ENCODE measurements at places on chromosomes 12 and 14.

DNA sequence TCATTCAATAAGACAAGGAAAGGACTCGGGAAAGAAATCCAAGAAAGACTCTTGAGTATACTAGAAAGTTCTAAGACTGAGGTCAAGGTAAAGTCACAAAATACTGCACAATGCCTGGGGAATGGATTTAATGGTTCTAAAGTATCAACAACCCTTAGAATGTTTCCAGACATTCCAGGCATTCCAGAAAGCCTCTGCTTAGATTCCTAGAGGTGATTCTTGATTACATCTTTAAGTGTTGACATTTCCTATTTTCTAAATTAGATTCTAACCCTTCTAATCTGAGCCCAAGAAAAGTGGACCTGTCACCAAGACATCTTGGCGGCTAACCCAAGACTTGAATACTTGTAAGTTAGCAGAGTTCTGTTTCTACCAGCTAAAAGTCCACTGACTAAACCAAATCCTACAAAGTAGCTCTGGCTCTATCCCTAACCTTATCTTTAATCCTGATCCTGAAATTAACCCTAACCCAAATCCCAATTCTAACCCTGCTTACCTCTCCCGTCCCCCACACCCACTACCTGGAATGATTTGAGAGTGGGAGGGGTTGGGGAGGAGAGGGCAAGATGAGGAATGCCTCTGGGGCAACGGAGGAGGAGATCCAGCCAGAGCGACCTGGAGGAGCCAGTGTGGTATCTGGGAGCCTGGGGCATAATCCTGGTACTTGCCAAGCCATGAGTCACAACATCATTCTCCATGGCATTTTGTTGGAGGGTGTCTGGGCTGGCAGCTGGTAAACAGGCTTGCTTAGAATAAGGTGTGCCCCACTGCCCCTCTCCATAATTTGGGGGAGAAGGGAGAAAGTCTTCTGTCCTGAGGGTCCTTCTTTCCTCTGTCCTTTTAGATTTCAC, 93.4 kb upstream of the HOXC13 start:
- no peak for DNase-seq

GRCh38 chr14:26175658-26176057, 422.2 kb downstream of the NOVA1 start:
- no peak for DNase-seq

GRCh38 chr14:71665157-71665556, 267.1 kb upstream of the RGS6 start:
- DNase-seq = no peak

- no peak for DNase-seq
Measured at GRCh38 chr12:131494216-131494615, 216.7 kb upstream of the SFSWAP start.

- DNase-seq = no peak
Measured at GRCh38 chr12:23767834-23768233, 181.6 kb downstream of the SOX5 start.

GRCh38 chr12:12628013-12628412, 16.3 kb downstream of the CREBL2 start:
- DNase-seq = no peak

- DNase-seq = no peak
Measured at GRCh38 chr12:3453990-3454680, 36.9 kb upstream of the PRMT8 start.

DNA sequence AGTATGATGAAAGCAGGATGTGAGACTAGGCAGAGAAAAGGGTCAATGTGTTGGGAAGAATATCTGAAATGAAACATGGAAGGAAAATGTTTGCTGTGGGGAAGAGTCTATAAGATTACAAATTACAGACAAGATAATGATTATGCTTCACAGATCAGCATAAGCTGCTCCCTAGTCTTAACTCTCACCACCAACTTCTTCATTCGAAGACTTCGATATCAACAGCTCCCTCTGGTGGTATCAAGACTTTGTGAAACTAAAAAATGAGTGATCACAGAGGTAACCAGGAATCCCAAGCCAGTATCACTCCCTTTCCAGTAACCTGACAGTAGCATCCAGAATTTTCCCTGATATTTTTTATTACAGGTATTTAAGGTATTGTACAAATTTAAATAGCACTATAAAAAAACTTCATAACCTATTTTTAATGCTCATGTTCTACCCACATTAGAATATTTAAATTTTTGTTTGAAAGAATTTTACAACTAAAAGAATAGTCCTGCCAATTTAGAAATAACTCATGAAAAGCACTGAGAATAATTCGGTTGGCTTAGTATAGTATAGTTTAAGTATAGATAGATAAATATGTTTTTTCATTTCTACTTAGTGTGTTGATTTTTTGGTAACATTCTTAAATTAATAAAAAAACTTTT, 84.4 kb downstream of the C2CD5 start:
- DNase-seq = no peak

DNA sequence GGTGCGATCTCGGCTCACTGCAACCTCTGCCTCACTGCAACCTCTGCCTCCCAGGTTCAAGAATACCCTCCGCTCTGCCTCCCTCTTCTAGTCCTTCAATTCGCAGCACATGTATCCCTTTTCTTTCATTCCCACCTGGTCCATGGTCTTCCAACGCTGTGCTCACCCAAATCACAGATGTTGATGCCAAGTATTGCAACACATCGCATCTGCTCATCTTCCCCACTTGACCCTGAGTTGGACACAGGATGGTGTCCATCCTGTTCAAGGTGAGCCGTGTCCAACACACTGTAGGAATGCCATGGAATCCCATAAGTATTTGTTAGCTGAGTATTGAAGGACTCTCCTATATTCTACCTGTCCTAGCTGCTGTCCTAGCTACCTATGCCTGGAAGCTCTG, 50.6 kb upstream of the ETV6 start:
- no peak for DNase-seq

GRCh38 chr12:124861898-124862676, 1.6 kb downstream of the SCARB1 start:
- no peak for DNase-seq

DNA sequence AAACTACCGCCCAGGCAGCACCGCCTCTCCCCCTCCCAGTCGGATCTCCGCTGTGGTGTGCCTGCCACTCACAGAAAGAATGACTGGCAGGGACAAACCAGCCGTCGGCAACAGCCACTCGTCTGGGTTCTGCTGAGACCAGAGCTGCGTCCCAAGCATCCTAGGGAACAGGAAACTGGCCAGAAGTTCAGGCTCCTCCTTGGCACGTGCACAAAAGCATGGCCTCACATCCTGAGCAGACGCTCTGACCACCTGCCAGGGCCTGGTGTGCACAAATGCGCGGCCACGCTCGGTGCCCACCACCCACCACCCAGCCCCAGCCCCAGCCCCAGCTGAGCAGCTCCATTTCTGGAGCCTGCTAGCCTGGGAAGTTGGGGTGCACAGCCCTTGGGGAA, 214.8 kb downstream of the DPF3 start:
- no peak for DNase-seq

DNA sequence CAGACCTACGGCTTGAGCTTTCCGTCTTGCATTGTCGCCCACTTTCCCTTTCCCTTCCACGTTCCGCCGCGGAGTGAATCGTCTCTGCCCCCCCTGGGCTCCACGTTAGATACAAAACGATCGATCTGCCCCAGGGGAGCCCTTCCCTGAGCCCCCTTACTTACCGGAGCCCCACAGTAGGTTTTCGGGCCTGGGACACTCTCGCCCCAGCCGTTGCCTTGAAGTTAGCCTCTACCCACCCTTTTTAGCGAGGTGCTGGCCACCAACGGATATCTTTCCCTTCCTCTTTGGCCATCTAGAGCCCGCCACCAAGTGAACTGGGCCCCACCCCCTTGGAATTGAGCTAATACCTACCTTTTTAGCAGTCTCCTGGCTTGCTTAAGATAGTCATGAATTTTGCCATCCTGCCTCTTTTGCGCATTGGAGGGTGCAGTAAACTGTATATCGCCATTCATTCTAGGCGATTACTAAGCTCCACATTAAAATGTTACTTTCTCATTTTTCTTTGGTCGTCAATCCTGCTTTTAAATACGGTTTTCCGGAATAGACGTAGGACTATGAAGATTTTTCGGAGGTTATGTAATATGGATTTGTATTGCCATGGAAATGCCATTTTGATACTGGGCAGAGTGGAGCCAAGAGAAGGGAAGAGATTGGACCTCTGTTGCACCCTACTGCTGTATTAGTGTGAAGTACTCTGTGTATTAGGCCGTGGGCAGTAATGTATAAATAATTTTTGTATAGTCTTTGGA, 764 bp downstream of the RBM25 start:
- peak; percentile 92 for DNase-seq

- DNase-seq = no peak
Measured at GRCh38 chr14:95382747-95383146, 63.0 kb upstream of the CLMN start.

DNA sequence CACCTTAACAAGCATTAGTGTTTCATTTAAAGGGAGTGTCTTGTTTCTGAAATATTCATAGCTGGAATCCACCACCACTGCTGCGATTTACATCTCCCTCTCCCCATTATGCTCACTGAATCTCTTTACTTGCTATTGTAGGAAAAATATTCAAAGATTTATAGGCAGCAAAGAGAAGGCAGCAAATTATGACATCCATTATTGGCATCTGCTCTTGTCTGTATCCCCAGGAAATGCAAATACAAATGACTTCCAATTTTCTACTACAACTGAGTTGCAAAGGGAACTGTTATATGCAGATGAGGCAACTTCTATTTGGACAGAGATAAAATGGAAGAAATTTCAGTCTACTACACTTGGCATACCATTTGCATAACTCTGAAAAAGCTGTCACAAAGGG, 88.4 kb upstream of the PRKD1 start:
- no peak for DNase-seq

- no peak for DNase-seq
Measured at GRCh38 chr12:93829016-93829415, 151.8 kb downstream of the CRADD start.

DNA sequence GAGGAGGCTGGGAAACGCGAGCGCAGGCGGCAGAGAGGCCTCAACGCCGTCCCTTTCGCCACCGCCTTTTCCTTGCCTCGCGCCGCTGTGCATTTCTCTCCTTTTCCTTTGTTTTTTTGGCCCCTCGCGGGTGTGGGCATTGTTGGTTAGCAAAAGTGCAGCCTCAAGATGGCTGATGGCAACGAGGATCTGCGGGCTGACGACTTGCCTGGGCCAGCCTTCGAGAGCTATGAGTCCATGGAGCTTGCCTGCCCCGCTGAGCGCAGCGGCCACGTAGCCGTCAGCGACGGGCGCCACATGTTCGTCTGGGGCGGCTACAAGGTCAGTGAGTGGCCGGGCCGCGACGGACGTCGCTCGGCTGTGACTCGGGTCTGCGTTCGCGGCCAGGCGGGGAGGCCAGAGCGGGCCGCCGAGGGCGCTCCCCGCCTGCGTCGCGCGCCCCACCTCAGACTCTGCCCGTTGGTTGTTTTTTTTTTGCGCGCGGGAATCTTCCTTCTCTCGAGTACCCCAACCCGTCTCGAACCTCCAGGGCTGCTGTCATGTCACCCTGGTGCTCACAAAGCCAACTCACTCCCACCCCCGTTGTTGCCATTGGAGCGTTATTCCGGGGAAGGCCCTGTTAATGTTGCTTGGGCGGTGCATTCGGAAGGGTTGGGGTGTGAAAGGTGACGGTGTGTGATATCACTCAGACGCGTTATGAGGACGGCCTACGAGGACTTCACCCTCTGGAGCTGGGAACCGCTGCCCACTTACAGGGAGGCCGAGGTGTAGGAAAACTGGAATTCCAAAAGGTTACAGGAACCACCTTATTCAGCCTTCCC, 558 bp downstream of the KLHDC2 start:
- DNase-seq = no peak

GRCh38 chr14:22464422-22465142, 124.4 kb downstream of the DAD1 start:
- DNase-seq = no peak

- DNase-seq = no peak
Measured at GRCh38 chr12:53618275-53618674, 7.9 kb downstream of the ATF7 start.

DNA sequence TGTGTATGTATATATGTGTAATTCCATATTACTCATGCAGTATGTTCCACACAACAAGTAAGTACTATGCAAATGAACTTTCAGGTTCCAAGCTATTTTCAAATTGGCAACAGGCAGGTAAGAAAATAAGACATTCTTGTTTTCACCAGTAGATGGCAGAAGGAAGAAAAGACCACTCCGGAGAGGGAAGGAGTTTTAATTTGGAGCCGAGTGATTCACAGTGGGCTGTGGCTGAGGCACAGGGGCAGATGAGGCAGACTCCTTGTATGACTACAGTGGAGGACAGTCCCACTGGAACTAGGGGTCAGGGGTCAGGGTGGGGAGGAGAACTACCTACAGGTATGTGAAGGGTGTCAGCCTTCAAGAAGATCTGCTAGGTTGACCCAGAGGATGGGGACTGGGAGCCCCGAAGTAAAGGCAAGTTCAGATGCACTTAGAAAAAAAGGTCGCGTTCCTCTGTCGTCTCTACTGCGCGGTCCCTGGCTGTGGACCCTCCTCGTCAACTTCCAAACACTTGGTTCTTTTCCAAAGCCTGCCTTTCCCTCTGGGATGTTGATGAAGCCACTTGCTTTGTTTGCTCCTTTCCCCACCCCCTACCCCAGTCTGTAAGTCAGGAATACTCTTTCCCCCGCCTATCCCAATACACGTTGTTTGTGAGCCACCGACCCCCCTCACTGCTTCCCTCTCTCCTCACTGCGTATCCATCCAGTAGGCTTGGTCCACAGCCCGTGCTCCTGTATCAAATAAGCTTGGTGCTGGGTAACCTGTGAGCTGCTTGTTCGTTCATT, 24.1 kb downstream of the DDX47 start:
- DNase-seq = no peak

DNA sequence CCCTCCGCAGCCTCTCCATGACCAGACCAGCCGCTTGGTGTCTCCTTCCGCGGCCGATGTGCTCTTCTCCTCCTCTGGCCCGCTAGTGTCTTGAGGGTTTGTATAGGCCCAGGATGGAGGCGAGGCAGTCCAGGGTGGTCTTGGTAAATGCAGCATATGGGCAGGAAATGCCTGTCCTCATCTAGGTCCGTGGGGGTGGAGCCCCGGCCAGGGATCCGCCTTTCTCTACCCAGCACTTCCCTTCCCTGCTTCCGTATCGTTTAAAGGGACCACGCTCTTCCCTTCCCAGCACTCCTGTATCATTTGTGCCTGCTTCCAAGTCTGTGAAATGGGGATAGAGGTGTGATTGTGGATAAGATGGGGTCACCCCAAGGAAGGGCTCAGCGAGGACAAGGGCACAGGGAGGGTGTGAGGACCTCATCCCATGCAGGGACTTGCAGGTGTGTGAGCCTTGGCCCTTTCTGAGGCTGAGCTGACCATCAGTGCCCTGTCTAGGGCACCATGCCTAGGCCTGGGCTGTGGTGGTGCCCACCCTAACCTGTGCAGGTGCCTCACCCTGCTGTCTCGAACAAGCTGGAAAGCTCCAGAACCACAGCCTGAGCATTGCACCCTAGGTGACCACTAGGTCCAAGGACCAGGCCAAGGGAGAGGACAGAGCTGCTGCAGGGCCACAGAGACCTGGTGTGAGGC, 326.8 kb upstream of the RTL1 start:
- no peak for DNase-seq

DNA sequence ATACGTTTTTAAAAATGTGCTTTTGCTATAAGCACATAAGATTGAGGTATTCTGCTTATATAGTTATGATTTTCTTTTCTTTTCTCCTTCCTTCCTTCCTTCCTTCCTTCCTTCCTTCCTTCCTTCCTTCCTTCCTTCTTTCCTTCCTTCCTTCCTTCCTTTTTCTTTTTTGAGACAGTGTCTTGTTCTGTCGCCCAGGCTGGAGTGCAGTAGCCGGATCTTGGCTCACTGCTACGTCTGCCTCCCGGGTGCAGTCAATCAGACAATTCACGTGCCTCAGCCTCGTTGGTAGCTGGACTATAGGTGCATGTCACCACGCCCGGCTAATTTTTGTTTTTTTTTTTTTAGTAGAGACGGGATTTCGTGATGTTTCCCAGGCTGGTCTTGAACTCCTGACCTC, 5.8 kb downstream of the CFAP54 start:
- DNase-seq = no peak

- DNase-seq = no peak
Measured at GRCh38 chr12:66132408-66132807, 1.9 kb upstream of the LLPH start.
